ENCODE measurements at places on chromosomes 4 and X.

- no peak for DNase-seq
Measured at GRCh38 chrX:148535639-148536038, 35.2 kb downstream of the AFF2 start.

- no peak for DNase-seq
Measured at GRCh38 chr4:110085131-110085530, 113.3 kb downstream of the ELOVL6 start.

GRCh38 chr4:2362266-2363055 lies 56.0 kb downstream of the ZFYVE28 start:
- no peak for DNase-seq

- no peak for DNase-seq
Measured at GRCh38 chr4:1382776-1383727, 23.2 kb downstream of the NKX1-1 start.

DNA sequence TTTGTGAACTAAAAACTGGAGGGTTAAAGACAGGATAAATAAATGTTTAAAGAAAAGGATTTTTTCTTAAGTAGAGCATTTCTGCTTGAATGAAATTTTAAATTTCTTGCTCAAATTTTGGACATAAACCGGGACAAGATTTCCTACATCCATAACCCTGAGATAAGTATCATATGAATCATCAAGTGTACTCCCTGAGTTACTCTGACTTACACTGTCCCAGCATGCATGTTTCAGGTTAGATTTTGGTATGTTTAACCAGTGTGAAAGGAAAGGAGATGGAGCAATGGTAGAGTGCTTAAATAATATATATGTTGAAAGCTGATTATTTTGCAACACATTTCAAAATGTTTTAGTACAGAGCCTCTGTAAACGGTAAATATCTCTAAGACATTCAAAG lies 175.2 kb downstream of the ADGRL3 start:
- no peak for DNase-seq

- no peak for DNase-seq
Measured at GRCh38 chrX:48531358-48531959, 8.1 kb upstream of the TBC1D25 start.

- DNase-seq, result no peak
Measured at GRCh38 chrX:16103625-16104024, 19.7 kb upstream of the GRPR start.

GRCh38 chrX:107541244-107541643 lies 87.1 kb upstream of the PRPS1 start:
- DNase-seq, result no peak

- DNase-seq, result no peak
Measured at GRCh38 chrX:15207384-15207783, 62.5 kb downstream of the ASB9 start.

DNA sequence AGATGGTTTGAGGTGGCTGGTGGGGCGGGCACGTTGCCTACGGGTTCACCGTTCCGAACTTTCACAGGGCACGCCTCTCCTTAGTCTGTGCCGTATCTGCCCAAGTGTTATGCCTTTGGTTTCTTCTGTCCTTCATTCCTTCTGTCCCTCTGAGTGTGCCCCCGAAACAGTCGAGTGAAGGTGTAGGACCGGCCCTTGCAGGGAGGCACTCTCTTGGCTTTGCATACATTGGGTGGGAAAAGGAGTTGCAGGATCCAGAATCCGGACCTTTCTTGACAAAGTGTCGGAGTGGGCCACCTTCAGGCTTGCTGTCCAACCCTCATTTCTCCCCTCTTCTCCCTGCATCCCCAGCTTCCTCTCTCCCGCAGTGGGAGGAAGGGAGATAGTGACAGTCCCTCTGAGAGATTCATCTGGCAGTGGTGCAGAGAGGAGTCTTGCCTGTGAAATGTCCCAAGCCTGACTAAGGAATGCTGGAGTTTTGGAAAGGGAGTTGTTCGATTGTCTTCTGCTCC lies 569 bp downstream of the ARFIP1 start:
- DNase-seq, result no peak

GRCh38 chr4:186472948-186473347 lies 82.4 kb downstream of the MTNR1A start:
- DNase-seq, result no peak

DNA sequence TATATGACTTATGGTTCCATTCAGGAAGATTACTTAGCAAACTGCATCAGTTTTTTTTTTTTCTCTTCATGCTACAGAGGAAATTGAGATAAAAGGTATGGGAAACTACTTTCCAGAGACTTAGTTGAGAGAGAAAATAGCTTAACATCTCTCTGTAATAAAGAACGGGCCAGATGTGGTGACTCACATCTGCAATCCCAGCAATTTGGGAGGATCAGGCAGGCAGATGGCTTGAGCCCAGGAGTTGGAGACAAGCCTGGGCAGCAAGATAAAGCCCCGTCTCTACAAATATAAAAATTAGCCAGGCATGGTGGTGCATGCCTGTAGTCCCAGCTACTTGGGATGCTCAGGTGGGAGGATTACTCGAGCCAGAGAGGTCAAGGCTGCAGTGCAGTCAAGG lies 271.2 kb upstream of the TENM3 start:
- no peak for DNase-seq

DNA sequence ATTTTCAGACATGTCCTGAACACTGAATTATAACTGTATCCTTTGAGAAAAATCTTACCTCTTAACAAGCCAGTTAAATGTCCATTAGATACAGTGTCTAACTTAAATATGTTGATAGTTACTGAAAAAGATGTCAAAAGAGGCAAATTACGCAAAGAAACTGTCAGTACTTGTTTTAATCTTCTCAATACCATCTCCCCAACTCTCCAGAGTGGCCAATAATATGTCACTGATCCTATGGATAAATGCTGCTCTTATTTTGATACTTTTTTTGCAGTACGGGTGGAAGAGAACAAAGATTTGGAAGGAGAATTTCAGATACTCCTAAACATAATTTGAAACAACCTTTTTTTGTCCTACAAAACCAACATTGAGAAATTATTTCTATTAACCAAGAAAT lies 192.7 kb downstream of the CBR4 start:
- no peak for DNase-seq

GRCh38 chr4:130468340-130468739 lies 1372.4 kb downstream of the C4orf33 start:
- DNase-seq, result no peak

GRCh38 chr4:3235030-3235345 lies 14.0 kb upstream of the MSANTD1 start:
- no peak for DNase-seq

GRCh38 chrX:148381603-148382002 lies 118.8 kb upstream of the AFF2 start:
- no peak for DNase-seq

DNA sequence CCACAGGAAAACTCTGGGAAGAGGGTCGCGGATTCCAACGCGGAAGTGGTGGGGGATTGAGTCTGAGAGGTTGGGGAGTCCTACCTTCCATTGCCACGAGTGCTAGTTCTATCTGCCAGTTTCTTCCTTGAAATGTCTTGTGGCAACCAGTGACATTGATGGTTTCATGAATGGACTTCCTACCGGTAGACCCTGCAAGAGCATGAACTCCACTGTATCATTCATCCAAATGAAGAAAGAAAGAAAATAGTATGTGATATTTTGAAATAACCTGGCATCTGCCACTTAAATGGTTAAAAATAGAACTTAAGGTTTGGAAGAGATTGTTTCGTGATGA lies 1.1 kb upstream of the SLC10A7 start:
- no peak for DNase-seq

DNA sequence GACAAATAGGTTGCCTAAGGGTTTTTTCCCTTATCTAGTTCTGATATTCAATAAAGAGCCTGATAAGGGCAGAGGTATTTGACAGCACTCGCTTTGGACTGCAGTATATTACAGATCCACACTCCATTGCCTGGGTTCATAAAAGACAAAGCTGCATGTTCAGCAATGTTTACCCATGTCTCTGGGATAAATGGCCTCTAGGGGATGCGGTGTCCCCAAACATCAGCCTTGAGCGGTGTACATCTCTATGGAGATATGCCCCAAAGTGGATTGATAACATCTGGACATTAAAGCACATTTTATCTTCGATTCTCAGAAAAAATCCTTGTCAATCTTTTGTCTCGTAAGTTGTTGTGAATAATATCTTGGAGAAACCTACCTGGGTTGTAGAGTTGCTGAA lies 660.8 kb upstream of the AADAT start:
- DNase-seq, result no peak
